Inflammatory macrophage treated with lipopolysaccharide for 4 hours (primary cell): ENCODE measurements at places on chromosomes 3 and 15.

DNA sequence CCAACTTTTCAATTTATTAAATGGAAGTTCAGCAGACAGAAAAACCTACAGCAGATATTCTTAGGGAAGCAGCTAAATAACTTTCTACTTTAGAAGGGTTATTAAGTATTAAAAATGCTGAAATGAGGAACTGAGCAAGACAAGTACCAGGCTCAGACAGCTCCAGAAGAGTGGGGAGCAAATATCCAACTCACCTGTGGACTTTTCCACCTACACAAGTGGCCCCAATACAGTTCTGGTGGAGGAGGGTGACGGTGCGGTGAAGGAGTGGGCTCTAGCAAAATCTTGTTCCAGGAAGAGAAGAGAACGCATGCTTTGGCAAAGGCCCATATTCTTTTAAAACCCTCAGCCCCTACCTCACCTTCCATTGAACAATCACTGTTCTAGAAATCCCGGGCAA is 129.7 kb upstream of the LMOD3 start:
- DNase-seq, result no peak

DNA sequence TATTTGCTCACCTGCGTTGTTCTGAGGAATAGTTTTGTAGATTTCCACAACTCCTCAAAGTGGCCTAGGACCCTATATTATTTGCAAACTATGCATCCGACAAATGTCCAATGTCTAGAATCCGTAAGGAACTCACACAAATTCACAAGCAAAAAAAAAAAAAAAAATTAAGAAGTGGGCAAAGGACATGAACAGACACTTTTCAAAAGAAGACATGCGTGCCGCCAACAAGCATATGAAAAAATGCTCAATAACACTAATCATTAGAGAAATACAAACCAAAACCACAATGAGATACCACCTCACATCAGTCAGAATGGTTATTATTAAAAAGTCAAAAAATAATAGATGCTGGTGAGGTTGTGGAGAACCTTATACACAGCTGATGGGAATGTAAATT is 398.5 kb upstream of the PROK2 start:
- DNase-seq, result no peak

- no peak for DNase-seq
These were observed 78.1 kb downstream of the ATP10A start for GRCh38 chr15:25784876-25785640.

GRCh38 chr3:46812237-46812791 is 50.9 kb downstream of the MYL3 start:
- peak; percentile 27 for DNase-seq

DNA sequence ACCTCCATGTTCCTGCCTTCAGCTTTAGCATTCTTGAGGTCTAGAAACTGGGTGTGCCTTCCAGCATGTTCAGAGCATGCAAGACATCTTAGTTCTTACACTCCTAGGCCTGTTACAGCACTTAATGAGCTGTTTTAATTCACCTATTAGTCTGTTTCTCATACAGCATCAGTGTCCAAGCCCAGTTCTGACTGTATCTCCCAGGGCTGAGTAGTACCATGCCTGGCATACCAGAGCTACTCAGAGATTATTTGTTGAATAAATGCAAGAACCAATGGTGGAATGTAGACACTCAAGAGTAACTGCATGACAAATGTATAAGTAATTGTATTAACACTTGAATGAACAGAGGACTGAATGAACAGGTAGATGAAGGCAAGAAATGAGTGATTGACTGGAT is 61.8 kb upstream of the SCN5A start:
- no peak for DNase-seq

GRCh38 chr15:71647487-71647808 is 162.9 kb upstream of the NR2E3 start:
- DNase-seq, result no peak

- peak; percentile 75 for DNase-seq
These were observed 485.4 kb upstream of the TPRG1 start for GRCh38 chr3:188686324-188686723.

DNA sequence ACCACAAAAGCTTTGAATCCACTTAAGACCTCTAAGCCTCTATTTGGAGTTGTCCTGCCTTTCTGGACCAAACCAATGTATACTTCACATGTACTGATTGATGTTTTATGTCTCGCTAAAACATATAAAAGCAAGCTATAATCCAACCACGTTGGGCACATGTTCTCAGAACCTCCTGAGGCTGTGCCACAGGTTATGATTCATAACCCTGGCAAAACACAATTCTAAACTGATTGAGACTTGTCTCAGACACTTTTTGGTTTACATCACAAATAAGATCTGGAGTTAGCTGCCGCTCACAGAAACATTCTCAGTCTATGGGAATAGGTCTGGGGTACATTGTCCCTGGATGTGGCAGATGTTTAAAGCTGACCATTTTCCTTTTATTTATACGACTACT is 53.4 kb upstream of the EPHA6 start:
- DNase-seq, result no peak

DNA sequence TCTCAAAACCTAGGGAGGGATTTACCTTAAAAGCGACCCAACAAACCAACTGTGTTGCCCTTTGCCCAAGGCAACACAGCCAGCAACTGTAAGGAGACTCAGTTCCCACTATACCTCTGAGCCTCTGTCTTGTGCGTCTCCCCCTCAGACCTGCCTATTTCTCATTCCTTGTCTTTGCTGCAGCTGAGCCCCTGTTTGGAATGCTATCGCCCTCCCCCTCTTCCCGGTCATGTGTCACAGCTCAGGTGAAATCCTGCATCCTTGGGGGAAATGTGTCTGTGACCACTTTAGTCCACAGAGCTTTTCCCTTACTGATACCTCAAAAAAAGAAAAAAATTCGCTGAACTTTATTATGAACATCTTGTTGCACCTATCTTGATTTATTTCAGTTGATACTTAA is 52.0 kb upstream of the LRIG1 start:
- no peak for DNase-seq

- DNase-seq, result no peak
These were observed 20.0 kb upstream of the CILP start for GRCh38 chr15:65231306-65231705.

DNA sequence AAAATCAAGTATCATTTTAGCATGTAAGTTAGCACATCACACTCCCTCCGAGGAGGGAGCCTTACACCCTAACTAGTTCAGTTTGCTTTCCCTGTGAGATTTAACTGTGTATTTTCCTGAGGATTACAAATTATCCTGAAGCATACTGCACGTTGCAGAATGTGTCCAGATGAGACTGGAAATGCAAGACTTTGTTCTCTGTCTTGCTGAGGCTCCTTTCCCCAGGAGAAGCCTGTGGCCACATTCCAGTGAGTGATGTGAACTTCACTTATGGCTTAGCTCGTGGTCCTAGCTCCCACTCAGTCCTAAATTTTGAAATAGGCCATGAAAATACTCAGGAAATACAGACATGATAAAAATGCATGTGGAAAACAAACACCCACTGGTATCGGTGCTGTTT is 23.7 kb downstream of the PDZRN3 start:
- DNase-seq, result no peak

DNA sequence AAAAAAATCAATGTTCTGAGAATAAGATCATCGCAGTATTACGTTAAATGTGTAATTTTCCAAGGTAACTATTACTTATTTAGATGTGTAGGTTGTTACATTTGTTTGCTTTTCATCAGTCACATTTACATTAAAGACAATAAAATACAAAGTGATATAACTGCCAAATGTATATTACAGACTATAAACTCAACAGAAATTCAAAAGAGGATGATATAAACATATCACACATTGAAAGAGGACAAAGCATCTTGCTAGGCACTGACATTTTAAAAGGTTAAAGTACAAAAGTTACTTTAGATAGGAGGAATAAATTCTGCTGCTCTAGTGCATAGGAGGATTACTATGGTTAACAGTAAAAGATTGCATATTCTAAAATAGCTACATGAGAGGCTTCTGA is 16.1 kb downstream of the VGLL4 start:
- no peak for DNase-seq

DNA sequence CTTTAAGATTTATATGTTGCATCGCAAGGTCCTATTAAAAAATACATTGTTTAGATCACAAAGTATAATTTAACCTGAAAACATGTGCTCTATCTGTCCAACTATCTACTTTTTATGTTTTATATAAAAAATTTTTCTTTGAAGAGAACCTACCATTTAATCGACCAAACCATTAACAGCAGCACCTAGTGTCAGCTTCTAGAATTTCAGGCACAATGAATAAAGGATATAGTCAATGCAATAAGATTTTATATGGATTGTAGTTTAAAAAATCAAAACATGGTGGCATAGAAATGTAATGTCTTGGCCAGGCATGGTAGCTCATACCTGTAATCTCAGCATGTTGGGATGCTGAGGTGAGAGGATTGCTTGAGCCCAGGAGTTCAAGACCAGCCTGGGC is 313.7 kb downstream of the GAP43 start:
- DNase-seq, result no peak

- DNase-seq, result no peak
These were observed 25.7 kb downstream of the ATOSA start for GRCh38 chr15:52653431-52653964.

DNA sequence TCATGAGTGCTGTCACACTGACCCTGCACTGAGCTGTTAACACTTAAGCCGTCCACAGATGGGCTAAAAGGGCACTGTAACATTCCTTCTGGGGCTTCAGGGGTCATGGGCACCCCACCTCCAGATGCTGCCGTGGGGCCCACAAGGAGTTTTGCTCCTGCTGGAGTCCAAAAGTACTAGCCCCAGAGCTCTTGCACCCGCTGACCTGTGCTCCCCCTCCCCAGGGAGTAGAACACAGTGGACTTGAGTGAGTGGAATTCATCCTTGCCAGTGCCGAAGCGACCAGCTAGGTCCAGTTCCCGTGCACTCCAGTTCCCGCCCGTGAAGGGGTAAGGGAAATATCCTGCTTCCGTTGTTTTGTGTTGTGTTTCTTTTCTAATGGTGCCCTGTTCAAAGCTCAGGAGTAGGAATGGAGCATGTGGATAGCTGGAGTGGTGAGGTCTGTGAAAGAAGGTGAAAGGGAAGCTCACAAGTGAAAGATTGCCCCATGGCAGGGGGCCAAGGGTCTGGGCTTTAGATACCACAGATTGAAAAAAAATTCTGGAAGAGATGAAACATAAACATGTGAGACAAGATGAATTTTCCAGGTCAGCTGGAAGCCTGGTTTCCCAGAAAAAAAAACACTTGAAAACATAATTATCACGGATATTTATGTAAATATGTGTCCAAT is 36.6 kb downstream of the SLCO2A1 start:
- DNase-seq, result no peak

DNA sequence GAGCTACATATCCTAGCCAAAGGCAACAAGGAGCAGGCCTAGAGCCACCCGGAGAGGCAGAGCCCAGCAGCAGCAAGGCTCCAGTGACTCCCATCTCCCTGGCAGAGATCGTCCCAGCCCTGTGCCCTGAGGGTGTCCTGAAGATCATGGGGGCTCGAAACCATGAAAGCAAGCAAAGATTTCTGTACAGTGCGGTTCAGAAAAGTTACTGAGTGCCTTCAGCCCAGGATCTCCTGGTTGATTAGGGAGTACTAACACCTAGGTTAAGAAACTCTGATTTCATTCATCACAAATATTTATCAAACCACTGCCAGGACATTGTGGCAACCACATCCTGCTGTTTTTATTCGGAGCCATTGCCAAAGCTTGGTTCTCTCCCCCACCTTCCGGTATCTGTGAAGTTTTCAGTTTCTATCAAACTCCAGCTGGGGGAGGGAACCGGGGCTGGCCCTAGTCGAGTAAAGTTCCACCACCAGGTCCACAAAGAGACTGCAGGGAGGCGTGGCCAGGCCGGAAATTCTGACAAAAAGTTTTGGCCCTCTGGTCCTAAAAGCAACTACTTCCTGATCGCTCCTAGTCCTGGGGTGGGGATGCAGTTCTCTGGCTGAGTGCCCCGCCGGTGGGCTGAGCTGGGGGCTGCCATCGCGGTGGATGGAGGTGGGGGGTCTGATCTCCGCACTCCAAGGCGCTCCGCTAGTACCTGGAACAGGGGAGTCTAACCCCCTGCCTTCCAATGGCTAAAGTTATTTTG is 1.2 kb downstream of the RAB43 start:
- peak; percentile 97 for DNase-seq

GRCh38 chr15:52783191-52783829 is 6.8 kb downstream of the ONECUT1 start:
- DNase-seq, result no peak

DNA sequence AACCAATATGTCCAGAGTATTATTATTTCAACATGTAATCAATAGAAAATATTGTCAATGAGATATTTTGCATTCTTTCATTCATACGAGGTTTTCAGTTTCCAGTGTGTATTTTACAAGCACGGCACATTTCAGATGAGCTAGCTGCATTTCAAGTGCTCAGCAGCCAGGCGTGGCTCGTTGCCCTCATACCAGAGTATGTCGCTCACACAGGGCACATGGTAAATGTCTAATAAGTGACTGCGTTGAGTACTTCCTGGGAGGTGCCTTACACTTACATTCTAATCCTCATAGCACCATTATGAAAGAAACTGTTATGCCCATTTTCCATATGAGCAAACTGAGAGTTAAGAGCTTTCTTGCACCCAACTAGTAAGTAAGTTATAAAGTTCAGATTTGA is 47.4 kb downstream of the TMEM266 start:
- no peak for DNase-seq

GRCh38 chr3:59764171-59764570 is 714.3 kb upstream of the CFAP20DC start:
- no peak for DNase-seq

- peak; percentile 51 for DNase-seq
These were observed 33.0 kb upstream of the TEX264 start for GRCh38 chr3:51637941-51638471.

DNA sequence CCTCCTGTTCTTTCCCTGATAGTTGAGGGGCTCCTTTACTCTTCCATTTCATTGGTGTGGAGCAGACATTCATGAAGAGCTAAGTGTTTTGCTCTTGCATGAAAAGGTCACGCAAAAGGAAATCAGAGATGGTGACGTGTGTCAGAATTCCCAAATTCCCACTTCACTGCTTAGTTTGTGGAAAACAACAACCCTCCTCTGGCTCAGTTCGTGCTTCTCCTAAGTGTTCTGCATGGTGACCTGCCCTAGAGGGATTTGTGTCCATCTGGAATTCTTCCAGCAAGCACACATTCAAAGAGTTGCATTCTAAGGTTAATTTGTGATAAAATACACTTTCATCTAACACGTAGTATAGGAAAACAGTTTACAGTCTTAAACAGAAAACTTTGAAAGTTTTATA is 95.6 kb downstream of the IMPG2 start:
- no peak for DNase-seq

- no peak for DNase-seq
These were observed 242.1 kb upstream of the C2CD4B start for GRCh38 chr15:62407216-62407615.

GRCh38 chr3:150074697-150075416 is 104.2 kb upstream of the PFN2 start:
- DNase-seq, result no peak

- DNase-seq, result no peak
These were observed 174.7 kb upstream of the CNTN3 start for GRCh38 chr3:74789111-74789510.

- DNase-seq, result no peak
These were observed 406.1 kb upstream of the ALCAM start for GRCh38 chr3:104960579-104960978.

DNA sequence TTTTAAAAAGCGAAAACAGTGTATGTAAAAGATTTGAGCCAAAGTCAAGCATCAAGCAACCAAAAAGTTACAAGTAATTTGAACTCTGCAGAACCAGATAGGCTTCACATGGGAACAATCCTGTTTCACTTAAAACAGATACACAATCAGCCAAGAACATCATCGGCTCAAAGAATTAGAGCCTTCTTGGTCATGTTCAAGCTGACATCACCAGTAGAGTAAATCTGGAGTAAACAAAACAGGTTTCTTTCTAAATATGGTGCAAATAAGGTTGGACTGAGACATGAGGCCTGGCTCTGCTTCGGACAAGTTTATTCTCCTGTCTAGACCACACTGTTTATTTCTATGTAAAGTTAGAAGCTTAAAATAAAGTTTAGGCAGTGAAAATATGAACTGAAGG is 116.0 kb downstream of the GMNC start:
- DNase-seq, result no peak
